Renal cortex interstitium (tissue), 15 donors: ENCODE measurements at places on chromosomes 13 and 19. TPM values are rescaled to one million over a fixed set of nuclear protein-coding genes. Genes with fewer than 3 reads are reported as not detected.

DNA sequence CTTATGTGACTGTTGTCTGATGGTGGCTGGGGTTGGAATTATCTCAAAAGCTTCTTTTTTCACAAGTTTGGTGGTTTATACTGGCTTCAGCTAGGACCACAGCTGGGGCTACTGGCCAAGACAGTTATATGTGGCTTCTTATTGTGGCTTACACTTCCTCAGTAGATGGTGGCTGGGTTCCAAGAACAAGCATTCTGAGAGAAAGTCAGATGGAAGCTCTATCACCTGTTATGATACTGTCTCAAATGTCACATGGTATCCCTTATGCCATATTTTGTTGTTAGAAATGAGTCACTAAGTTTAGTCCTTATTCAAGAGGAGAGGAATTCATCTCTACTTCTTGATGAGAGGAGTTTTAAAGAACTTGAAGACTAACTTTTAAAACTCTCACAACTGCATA lies 41.6 kb downstream of the NDFIP2 start:
- no peak for DNase-seq

DNA sequence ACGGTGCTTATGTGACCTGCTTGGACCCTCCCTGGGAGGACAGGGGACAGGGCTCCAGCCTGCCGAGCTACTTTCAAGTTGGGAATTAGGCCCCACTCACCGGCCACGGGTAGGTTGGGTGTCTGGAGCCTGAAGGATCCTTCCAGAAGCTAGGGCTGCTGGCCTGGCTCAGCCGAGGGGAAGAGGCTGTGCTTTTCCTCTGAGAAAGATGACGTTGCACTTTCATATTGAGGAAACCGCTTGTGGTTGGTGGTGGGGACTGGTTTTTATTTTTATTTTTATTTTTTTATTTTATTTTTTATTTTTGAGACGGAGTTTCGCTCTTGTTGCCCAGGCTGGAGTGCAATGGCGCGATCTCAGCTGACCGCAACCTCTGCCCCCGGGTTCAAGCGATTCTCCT lies at the start of gene TMEM150B:
Gene TMEM150B (minus strand): TSS at position 170 of the 400 bp plus-strand sequence. CDS start 4,305 bp downstream, outside the sequence.
- no peak for DNase-seq

DNA sequence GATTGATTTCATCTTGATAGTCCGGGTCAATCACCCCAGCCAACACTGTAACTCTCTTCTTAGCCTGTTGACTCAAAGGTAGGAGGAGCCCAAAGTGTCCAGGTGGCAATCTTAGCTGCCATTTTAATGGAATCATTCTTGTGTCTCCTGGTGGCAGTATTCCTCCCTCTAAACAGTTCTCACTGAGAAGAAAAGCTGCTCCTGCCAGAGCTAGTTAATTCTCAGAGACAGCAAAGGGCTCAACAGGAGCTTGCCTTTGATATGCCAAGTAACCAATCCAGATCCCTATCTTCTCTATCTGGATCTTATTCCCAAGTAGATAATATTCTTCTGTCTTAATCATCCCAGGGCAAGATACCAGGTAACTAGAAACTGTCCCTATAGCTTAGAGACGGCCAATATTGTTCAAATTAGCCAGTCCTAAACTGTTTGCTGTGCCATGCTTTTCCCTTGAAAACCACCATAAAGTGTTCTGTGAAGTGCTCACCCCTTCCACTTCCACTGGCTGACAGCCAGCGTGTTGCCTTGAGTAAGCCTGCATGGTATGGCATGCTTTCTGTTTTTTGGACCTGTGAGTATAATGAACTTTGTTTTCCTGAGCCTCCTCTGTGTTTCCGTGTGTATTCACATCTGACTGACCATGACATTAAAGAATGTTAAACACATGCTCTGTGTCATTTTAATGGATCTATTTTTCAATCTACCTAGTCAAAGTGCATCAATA lies 463.7 kb upstream of the SLITRK5 start:
- DNase-seq, result no peak

Gene PDX1
- not detected for polyA plus RNA-seq

- no peak for DNase-seq
Observed at GRCh38 chr19:32945260-32945659, 26.5 kb downstream of the CEP89 start.

Gene PCDH9
- polyA plus RNA-seq, result 15.9 TPM
